ENCODE measurements at places on chromosomes 1 and 21.

- no peak for DNase-seq
These were observed 41.0 kb upstream of the HAO2 start for GRCh38 chr1:119327450-119328155.

GRCh38 chr1:107835151-107835670 is 129.8 kb downstream of the VAV3 start:
- no peak for DNase-seq

- no peak for DNase-seq
These were observed 10.2 kb upstream of the UBL4B start for GRCh38 chr1:110102081-110102480.

DNA sequence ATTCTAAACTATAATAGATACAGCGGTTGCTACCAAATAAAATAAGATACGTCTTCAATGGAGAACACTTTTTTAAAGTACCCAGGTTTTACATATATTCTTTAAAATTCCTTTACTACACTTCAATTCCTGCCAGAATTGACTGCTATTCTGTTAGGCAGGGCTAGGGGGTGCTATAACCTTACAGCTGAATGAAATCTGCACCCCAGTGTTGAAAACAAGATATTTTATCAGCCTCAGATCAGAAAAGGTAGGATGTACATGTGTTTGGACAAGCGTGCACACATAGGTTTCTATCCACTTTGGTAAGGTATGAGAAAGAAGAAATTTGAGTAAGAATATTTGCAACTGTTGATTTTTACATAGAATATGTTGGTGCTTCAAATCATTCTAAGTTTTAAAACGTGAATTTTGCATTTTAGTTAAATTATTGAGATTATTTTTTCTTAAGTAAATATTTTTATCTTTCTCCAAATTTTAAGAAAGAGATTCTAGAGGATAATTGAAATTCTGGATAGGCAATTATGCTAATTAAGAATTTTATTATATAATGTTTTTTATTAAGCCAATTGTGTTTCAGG is 490.8 kb upstream of the ADGRL4 start:
- no peak for DNase-seq

- DNase-seq: no peak
These were observed 58.5 kb downstream of the LPAR3 start for GRCh38 chr1:84834419-84835064.

- DNase-seq: no peak
These were observed 40.8 kb upstream of the CD2 start for GRCh38 chr1:116713474-116713873.

DNA sequence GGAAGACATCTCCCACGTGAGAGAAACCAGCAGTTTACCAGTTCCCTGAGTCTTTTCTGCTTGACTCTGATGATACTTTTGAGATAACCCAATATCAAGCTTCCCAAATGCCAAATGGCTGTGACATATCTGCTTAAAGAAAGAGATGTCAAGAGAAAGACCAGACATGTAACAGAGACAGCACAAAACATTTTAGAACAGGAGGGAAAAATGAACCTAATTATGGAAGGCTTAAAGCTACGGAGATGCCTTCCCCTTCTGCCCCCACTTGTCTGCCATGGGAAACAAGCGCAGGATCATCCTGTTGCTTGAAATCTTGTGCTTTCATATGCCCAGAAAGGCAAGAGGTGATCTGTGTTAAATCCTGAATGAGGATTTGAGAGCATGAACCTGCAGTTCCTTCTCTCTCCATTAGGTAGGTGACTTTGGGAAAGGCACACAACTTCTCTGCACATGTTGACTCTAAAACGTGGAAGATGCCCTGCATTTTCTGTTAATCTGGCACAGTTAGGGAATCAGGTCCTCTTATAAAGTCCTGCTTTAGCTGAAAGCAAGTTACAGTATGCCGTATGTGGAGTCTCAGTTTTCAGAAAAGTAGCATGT is 46.7 kb upstream of the MTR start:
- DNase-seq: no peak

- DNase-seq: no peak
These were observed 26.1 kb downstream of the WNT9A start for GRCh38 chr1:227921461-227922185.

- no peak for DNase-seq
These were observed 8.8 kb upstream of the CCT8 start for GRCh38 chr21:29082046-29082815.

- DNase-seq: no peak
These were observed 39.3 kb upstream of the EYA3 start for GRCh38 chr1:28127617-28128257.
